Stimulated activated CD8-positive, alpha-beta memory T cell treated with anti-CD3 and anti-CD28 coated beads, Interleukin-2, amount 100 ng/mL, for 1 hour (primary cell): ENCODE measurements at places on chromosomes 12 and 14.

- no peak for DNase-seq
These were observed 136.3 kb downstream of the ITPR2 start for GRCh38 chr12:26696613-26697092.

DNA sequence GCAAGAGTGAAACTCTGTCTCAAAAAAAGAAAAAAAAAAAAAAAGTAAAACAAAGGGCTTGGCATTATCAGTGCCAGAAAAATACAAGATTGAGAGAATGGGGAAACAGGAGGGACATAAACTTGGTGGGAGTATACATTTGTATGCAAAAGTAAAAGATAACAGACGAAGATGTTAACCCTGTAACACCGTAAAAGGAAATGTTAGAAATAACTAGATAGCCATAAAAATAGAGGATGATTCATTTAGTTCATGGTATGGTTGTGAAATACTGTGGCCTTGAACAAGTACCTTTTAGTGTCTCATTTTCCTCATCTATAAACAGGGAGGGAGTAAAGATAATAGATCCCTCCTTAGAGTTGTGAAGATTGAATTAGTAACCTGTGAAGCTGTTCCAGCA, 33.3 kb downstream of the ATP2A2 start:
- DNase-seq, result no peak

- DNase-seq, result no peak
These were observed 43.9 kb upstream of the NUDT4 start for GRCh38 chr12:93333828-93334227.

DNA sequence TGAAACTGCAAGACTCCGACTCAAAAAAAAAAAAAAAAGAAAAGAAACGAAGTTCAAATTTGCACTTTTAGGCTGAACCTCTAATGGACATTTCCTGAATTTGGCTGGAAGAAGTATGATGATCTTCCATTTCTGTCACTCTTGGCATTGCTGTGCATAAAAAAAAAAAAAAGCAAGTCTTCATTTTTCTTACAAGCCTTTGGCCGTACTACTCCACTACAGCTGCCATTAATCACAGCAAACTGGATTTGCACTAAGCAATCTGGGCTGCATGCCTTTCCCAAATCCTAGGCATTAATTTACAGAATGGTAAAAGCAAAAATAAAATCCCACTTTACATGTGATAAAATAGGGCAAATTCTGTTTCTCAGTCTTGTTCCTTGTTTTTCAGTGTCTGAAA, 7.1 kb downstream of the CSRP2 start:
- DNase-seq, result no peak

DNA sequence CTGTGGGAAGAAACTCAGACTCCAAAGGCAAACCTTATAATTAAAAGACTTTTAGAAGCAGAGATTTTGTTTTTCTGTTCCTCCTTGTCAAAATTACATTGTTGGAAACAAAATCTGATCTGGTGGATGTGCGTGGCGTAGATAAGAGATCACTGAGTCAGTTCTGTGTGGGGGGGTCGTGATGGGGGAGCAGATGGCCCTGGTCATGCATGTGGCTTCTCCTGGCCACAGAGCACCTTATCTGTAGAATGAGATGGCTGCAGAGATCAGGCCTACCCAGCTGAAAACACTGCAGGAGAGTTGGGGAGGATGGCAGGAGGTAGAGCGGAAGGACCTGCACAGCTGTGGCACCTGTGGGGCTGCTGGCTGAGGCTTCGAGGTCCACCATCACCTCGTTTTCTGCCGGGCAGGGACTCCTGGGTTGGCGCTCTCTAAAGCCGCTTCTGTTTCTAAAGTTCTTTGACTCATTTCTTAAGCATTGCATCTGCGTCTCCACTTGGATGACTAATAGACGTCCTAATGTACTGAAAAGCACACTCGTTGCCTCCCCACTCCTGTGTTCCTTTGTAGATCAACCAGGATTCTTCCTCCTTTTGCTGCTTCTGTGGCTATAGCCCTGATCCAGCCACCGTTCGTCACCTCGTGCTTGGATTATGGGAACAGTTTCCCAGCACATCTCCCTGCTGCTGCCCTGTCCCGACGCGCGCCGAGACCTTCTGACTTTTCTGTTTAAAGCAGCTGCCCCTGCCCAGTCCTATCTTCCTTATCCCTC, 93.4 kb downstream of the TSPAN9 start:
- no peak for DNase-seq

GRCh38 chr12:98671459-98671858, 26.4 kb downstream of the APAF1 start:
- DNase-seq, result no peak

- DNase-seq, result no peak
These were observed 290.2 kb upstream of the NPAS3 start for GRCh38 chr14:32648434-32648833.

GRCh38 chr14:49886523-49886922, 6.4 kb upstream of the ARF6 start:
- no peak for DNase-seq

- no peak for DNase-seq
These were observed at the start of gene BCL2L2 for GRCh38 chr14:23306412-23307145. Gene BCL2L2, plus strand, starts transcription at chr14:23306833. Its CDS starts 935 bp downstream, at chr14:23307768.

DNA sequence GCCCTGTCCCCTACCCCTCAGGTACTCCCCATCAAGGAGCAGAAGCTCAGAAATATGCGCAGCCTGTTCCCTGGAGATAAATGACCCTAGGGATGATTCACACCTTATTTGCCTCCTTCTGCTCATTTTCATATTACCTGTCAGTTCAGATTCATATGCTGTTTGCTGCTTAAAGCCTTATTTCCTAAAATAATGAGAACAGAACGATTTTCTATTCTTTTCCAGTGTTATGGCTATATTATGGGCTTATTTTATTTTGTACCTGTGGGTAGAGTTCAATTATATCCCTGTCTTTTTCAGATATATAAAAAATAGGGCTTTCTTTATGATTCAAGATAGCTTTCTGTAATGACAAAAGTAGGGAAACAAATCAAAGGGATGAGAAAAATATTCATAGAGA, 224.8 kb downstream of the RPAP3 start:
- DNase-seq, result no peak

GRCh38 chr14:55198749-55199148, 7.4 kb upstream of the DLGAP5 start:
- no peak for DNase-seq

DNA sequence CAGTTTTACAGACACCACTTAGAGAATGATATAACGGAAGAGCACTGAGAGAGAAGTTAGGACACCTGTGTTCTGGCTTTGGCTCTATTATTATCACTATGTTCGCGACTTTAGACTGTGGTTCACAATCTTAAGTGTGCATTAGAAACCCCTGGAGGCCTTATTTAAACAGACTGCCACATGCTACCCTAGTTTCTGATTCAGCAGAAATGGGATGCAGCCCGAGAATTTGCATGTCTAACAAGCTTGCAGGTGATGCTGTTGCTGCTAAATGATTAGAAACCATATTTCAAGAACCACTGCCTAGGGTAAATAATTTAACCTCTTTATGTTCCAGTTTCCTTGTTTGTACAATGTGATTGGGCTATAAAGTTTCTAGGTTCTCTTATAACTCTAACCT, 3.6 kb upstream of the RAD51AP1 start:
- DNase-seq, result no peak

DNA sequence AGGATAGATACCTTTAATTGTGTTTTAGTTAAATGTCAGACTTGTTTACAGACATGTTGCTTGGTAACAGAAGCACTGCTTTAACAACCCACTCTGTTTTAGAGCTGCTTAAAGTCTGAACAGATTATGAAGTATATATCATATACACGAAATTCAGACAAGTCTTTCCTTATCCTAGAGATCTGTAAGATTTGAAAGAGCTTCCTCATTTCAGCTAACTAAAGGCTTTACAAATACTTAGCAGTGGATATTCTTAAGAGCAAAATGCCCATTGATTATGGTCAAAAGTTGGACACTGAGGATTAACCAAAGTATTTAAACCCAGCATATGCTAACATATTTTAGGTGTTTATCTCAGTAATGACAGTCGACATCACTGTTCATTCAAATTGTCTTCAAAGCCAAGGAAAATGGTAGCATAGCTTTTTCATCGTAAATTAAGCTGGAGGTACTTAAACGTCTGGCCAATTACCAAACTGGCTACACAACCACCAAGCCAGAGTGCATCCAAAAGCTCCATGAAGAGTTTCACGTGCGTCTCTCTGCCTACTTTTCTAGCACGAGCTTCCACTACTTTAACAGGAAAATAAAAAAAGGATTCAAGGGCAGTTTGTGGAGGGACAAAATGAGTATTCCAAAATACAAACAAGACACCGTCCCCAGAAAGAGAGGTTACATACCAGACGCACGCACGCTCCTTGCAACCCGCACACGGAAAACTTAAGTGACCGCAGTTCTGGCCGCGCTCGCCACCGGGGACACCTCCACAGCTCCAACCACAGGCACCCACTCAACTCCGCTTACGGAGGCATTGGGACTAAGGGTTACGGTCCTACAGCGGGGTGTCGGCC, 565 bp downstream of the CEP83 start:
- DNase-seq, result no peak

DNA sequence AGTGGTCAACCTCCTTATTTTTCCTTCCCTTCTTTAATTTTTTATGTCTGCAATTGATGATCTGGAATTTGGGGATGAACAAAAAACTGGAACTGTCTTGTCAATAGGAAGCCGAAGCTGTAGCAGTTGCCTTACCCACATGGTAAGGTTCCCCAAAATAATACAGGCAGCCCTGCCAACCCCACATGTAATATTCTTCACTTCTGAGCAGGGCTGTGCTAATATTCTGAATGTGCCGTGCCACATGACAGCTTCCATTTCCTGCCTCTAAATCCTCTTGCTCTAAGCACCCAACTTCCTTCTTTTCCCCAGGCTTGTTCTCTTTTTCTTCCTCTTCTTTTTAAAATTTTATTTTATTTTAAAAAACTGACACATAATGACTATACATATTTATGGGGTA, 39.6 kb downstream of the GPATCH2L start:
- DNase-seq, result no peak

- DNase-seq, result no peak
These were observed 15.2 kb upstream of the PRKAG1 start for GRCh38 chr12:49033611-49034285.
